ENCODE measurements at places on chromosomes 2 and 18.

GRCh38 chr18:13198701-13199100, 19.9 kb upstream of the LDLRAD4 start:
- no peak for DNase-seq

DNA sequence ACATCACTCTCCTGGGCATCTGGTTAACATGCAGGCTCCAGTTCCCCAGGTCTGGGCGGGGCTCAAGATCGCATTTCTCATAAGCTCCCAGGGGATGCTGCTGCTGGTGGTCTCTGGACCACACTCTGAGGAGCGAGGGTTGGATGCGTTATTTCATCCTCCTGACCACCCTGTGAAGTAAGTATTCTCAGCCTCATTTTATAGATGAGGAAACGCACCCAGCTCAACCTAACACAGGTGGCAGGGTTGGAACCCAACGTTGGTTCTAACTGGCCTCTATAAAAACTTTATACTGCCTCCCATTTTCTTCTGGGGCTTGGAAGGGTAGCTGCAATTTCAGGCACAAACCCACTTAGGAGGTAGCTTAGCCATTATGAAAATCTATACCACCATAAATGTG, 120.5 kb downstream of the FAM210A start:
- DNase-seq, result no peak

- no peak for DNase-seq
Measured at GRCh38 chr18:13435586-13436333, 217.2 kb downstream of the LDLRAD4 start.

DNA sequence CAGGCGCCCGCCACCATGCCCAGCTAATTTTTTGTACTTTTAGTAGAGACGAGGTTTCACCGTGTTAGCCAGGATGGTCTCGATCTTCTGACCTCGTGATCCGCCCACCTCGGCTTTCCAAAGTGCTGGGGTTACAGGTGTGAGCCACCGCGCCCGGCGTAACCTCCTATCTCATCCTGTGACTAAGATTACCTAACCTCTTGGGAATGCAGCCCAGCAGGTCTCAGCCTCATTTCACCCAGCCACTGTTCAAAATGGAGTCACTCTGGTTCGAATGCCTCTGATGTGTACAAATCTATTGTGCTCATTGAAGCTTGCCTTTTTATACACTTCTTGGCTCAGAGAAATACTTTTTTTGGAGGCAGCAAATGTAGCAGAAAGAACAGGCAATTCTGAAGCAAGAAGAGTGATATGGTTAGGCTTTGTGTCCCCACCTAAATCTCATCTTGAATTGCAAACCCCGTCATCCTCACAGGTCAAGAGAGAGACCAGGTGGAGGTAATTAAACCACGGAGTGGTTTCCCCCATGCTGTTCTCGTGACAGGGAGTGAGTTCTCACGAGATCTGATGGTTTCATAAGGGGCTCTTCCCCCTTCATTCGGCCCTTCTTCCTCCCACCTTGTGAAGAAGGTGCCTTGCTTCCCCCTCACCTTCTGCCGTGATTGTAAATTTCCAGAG, 60.6 kb downstream of the SLC4A3 start:
- DNase-seq, result no peak

GRCh38 chr18:11108947-11109346, 40.4 kb downstream of the PIEZO2 start:
- DNase-seq, result no peak

DNA sequence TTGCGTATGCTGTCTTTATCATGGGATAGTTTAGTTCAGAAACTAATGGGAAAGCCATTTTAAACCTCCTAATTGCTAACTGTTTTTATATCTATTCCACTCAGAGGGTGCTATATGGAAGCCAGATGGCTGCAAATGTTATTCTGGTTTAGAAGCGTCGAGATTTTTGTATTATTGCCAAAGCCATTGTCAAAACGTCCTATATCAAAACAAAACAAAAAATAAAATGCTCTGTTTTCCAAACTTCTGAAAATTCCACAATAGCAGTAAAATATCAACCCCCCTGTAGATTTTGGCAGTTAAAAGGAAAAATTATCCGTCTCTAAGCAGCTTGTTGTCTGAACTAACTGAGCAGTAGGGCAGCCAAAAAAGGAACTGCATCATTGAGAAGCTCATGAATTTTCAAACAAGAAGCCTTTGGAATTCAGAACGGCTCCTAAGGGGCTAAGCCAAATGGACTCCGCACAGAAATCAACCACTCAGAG, 195.4 kb upstream of the CWC22 start:
- DNase-seq, result peak; percentile 16

DNA sequence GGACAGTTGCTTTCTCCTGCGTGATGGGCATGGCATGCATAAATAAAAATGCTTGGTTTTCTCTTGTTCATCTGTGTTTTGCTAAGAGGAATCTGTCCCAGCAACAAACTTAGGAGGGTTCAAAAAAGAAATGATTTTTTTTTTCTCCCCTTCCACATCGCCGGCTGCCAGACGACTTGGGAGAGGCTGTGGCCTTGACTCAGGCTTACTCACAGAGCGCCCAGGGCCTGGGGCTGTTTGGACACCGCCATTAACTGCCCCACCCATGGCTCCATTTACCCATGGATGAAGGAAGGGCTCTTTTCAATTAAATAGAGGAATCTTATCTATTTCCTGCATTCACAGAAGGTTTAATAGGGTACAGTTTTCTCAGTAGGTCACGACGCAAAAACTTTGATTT, 22.3 kb upstream of the SERPINB5 start:
- no peak for DNase-seq

GRCh38 chr2:14632133-14632936, at the start of gene LRATD1:
Gene LRATD1, plus strand, starts transcription at chr2:14632717. Its CDS starts 1,263 bp downstream, at chr2:14633980.
- DNase-seq, result peak; percentile 8

DNA sequence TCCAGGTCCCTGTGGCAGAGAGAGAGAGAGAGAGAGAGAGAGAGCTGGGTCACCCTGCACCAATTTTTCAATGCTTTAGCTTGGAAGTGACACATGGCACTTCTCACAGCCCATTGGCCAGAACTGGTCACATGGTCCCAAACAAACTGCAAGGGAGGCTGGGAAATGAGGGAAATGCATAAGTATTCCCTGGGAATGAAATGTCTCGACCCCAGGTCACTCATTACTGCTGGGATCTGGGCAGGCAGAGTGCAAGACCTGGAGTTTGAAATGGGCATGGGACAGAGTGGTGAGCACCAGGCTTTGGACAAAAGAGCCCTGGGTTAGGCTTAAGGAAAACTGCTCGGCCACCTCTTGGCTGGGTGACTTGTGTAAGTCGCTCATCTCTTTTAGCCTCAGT, 37.0 kb downstream of the SMAD7 start:
- no peak for DNase-seq

- no peak for DNase-seq
Measured at GRCh38 chr2:134704173-134704572, 14.6 kb downstream of the TMEM163 start.

DNA sequence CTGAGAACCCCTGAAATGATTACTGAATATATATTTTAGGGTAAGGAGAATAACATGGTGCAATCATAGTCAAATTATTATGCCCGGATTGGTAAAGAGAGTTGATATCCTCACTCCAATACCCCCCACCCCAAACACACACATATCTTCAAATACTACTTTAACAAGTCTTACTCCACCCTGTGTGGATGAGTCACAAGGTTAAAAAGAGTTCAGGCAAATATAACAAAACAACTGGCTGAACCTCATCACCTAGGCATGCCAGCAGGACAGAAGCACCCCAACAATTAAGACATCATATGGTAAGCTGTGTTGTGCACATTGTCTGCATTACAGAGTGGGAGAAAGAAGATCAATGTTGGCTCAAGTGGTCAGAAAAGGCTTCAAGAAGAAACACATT, 857.4 kb downstream of the TDRD15 start:
- no peak for DNase-seq

DNA sequence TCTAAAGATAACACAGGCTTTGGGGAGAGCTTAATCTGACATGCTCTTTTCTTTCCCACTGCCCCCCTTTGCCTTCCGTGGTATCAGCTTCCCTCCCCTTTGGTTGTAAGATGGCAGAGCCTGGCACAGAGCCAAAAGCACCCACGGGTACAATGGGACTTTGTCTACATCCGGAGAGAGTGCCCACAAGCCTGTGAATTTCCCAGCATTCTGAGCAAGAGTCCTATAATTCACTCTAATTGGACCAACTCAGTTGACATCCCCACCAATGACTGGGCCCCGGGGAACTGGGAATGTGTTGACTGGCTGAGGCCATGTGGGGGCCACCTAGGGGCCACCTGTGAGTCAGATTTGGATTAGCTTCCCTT, 20.1 kb upstream of the C2orf72 start:
- DNase-seq, result no peak

DNA sequence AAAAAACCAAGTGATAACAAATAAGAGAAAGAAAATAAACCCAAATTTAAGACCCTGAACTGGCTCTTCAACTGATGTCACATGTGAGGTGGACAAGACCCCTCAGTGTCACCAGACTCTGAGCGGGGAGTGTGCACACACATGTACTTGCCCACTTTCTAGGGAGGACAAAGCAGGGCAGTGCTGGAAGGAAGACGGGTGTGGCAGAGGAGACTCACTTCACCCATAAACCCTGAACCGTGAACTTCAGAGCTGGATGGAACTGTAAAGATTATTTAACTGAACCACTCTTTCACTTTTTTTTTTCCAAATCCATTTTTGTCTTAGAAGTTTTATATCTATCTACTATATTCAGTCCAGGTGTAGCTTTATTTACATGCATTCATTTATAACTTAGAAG, 12.3 kb downstream of the PLA2R1 start:
- DNase-seq, result no peak

DNA sequence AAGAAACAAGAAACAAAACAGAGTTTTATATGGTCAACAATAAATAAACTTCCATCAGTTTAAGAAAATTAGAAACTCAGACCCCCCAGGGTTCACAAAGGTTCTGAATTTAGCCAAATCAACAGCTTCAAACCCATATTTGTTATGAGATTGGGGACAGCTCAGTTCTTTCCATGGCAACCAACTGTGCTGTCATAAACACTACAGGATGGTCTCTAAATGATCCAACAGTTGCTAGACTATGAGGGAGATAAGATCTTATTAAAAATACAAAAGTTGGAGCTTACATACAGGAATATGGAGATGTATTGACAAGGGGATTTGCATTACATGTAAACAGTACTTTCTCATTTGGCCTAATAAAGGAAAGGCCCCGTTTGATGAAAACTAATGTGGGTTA, 154.6 kb upstream of the CTAGE1 start:
- DNase-seq, result no peak

DNA sequence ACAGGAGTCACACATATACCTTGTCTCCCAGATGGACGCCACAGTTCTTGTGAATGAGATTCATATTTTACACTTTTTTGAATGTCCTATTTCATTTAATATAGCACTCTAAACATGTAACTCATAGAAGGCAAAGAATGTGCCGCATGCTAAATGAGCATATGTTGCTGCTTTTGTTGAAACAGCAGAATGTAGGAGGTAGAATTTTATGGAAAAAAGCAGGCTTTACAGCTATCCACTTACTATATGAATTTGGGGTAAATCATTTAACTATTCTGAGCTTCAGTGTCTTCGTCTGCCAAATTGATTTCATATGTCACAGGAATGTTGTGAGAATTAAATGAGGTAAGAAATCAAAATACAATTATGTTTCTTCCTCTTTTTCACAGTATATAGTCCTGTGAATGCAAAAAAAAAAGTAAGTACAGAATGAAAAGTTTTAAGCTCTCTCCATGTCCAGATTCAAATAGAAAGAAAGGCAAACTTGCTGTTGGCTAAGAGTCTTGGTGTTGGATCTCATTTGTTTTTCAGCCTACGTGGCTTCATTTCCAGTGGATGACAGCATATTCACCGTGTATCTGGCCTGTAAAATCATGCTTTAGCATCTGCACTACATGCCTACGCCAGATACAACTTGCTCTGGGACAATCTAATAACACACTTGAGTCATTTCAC, 154.7 kb upstream of the CNTNAP5 start:
- no peak for DNase-seq

DNA sequence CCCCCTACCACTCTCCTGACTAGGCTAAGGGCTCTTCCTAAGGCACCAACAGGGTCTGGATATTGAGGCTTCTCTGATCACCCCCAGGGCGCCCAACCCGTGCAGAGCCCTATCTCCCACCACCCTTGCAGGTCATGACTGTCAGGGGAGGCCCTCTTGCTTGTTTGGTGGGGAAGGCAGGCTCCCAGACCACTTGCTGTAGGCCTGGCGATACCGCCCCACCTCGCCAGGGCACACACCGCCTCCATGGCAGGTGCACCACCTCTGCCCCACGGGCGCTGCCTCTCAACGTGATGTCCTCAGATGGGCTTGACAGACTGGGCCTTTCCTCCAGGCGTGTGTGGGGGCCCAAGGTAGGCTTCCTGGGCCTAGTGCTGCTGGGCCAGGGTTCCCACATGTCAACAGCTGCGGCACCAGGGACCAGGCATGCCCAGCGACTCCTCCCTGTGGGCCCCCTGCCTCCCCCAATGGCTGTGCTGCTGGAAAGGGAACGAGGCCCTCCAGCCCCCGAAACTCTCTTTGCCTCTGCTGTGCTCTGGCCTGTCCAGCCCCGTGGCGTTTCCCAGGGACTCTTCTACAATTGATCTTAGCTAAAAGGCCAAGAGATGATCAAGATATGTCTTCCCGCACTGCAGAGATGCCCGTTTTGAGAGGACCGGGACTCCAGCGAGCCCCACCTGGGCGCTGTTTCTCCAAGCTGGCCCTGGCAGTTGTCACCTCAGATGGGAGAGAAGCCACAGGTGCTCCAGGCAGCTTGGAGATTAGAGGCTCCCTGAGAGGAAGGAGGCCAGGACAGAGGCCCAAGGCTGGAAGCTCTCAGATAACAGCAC, 7.5 kb downstream of the NPPC start:
- no peak for DNase-seq

- DNase-seq, result no peak
Measured at GRCh38 chr2:147416099-147416498, 428.7 kb upstream of the ACVR2A start.

DNA sequence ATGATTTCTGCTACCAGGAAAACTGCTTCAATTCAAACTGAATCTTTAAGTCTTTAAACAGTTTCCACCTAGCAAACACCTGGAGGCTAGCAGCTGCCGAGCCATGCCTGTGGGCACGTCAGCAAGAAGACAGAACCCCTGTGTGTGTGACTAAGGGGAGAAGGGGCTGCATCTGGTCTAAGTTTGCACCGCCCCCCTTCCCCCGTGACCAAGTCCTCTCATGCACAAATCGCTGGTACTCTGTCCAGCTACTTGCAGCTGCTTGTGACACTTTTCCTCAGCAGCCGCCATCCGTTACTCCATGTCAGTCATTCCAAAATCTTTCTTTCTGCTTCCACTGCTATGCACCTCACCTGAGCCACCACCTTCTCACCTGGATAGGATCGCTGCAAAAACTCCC, 355.0 kb downstream of the SS18 start:
- no peak for DNase-seq

GRCh38 chr18:35623255-35623654, 41.7 kb downstream of the GALNT1 start:
- DNase-seq, result no peak

DNA sequence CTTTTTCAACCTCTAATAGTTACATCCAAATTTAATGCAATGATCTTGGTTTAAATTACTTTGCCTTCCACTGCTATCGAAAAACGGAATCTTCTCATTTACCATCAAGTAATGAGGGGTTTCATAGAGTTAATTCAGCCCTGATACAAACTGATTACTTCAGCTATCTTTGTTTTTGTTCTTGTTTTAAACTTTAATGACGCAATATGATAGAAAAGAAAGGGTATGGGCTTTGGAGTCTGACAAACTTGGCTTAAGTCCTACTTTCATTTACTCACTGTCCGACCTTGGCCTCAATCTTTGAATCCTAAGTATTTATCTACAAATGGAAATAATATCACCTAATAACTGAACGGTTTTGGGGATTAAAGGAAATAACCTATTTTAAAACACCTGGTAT, 16.1 kb downstream of the ADAM17 start:
- peak; percentile 45 for DNase-seq
